ENCODE measurements at places on chromosomes 2 and 18. TPM values are rescaled to one million over a fixed set of nuclear protein-coding genes. Genes with fewer than 3 reads are reported as not detected.

DHRS9 gene
- not detected for total RNA-seq

DNA sequence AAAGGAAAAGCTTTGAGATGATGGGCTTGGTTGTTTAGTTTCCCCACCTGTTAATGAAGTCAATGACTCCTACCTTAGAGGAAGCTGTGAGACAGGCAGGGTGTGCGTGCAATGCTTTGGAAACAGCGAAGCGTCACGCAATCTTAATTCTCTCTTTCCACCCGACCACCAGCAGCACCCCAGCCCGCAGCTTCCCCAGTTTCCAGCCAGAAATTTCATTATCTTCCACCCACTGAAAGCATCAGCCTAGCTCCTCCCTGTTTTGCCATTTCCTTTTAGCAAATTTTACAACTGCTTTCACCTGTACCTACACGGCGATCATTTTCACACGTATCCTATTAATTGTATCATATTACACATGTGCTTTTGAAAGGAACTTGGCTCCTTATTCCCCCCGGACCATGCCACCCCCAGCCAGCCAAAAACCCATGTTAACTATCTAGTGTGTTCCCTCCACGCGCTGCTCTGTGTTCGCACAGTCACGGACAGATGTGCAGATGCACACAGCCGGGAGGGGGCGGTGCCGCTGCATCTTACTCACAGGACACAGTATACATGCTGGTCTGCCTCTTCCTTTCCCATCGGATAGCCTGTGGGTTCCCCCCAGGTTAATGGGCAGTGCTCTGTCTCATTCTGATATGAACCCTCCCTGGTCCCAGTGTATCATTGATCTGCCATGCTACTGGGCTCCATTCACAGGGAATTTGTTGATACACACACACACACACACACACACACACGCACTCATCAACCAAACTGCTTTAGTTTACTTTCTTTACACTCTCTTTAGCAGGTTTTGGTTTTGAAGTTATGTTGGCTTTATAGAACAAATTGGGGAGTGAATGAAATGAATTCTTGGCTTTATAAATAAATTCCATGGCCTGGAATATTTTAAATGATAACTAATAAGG, 22.4 kb downstream of the CYP27C1 start:
- DNase-seq, result peak; percentile 86

DNA sequence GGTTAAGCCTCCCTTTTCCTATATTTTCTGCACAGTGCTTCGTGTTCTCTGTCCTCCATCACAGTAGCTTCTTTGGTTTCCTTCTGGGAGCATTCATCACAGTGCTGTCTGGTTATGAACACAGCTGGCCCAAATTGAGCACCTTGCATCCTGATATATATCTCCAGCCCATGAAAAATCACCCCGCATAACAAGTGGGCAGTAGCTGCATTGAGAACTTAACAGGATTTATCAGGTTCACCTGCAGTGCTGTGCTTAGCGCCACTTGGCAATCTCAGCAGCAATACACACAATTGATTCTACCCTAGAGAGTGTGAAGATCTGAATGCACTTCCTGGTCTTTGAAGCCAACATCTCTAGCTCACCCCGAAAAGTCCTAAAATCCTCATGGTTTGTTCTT, 408.0 kb downstream of the RNF144A start:
- DNase-seq, result no peak

GRCh38 chr2:17543848-17544247, 3.4 kb downstream of the VSNL1 start:
- DNase-seq, result no peak

All from H1 (cell line).